ENCODE measurements at places on chromosomes 6 and 20. TPM values are rescaled to one million over a fixed set of nuclear protein-coding genes. Genes with fewer than 3 reads are reported as not detected.

PPP1R3G gene
- 1.6 TPM for total RNA-seq

DNA sequence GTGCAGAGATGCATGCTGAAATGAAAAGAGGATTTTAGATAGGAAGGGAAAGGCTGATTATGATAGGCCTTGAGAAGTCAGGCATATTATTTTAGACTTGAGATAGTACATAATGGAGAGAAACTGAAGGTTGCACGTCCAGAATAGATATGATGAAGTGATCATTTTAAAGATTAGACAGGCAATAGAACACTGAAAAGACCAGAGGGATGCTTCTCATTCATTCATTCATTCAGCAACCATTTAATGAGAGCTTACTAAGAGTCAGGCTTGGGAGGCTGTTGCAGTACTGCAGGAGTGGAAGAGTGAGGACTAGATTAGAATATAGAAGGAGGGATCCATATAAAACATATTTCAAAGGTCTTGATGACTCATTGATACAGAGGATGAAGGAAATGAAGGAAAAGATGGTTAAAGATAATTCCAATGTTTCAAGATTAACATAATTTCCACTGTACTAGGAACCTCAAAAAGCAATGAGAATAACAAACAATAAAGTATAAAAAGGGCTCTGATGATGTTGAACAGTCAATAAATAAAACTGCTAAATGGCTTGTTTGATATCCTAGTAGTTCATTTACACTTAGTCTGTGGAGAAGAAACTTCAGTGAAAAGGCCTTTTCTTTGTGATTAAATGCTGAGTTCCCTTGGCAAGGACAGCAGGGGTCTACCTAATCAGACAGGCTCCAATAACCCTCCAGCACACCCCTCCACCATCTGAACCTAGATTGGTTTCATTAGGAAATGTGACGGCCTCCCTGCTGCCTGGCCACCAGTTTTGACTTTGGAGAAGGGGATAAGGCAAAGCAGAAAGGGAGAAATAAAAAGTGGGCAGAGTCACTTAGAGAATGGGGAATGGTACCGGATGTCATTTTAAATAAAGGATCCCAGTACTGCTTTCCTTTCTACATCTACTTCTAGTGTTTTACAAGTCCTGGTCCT, 5.3 kb upstream of the FBXO9 start:
- no peak for DNase-seq

GRCh38 chr20:52614051-52614863, 357.9 kb upstream of the TSHZ2 start:
- DNase-seq = no peak

GRCh38 chr6:30875244-30876038, 8.9 kb upstream of the DDR1 start:
- no peak for DNase-seq

- DNase-seq = no peak
Observed at GRCh38 chr6:133613211-133613610, 275.7 kb upstream of the TCF21 start.

GRCh38 chr20:32635764-32636163, 38.0 kb downstream of the C20orf203 start:
- DNase-seq = no peak

LY6G5C gene
- total RNA-seq = 1.6 TPM

- DNase-seq = no peak
Observed at GRCh38 chr6:2081155-2082138, 164.0 kb downstream of the GMDS start.

SLC17A9 gene
- total RNA-seq = 17.7 TPM

GRCh38 chr6:159152041-159152440, 17.2 kb upstream of the FNDC1 start:
- no peak for DNase-seq

DNA sequence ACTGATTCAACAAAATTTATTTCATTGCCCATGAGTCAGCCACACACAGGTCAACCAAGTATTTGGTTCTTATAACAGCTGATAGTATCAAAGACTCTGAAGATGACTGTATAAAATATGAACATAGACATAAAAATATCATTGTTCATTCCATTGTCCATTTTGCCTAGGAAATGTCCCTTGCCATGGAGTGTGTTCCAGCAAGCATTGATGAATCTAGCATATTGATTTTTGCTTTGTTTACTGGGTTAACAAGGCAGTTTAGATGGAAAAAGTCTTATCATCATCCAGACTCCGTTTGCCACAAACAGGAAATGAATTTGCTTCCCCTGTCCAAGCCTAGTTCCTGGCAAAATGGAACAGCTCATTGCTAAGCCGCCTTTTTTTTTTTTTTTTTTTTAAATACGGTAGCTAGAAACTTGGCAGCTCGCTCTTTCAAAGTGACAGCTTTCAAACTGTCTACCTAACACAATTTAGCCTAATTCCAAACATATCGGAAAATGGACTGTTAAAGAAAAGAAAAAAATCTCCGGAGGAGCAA, 7.5 kb downstream of the F13A1 start:
- DNase-seq = no peak

PAX1 gene
- not detected for total RNA-seq

DNA sequence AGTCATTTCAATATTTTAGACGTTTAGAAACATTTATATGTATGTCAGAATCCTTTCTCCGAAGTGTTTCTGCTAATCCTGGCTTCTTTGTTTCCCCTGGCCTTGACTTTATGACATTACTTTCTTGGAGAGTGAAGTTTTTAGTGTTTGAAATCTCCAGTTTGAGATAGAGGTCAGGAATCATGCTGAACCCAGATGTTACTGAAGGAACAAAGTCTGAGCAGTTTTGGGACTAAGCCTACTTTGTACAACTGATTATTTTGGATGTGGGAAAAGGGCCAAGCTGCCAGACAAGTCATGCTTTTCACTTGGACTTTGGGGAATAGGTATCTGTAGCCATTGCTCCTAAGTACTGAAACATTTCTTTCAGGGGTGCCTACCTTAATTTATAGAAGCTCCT, 2.3 kb downstream of the RNF144B start:
- DNase-seq = no peak

CYP24A1 gene
- total RNA-seq = not detected

CRISP3 gene
- not detected for total RNA-seq

- no peak for DNase-seq
Observed at GRCh38 chr20:41213150-41213820, 75.9 kb downstream of the PLCG1 start.

RAB32 gene
- 48.9 TPM for total RNA-seq

ZSWIM3 gene
- total RNA-seq = 4.2 TPM

- no peak for DNase-seq
Observed at GRCh38 chr6:5990786-5991185, 15.9 kb downstream of the NRN1 start.

GRCh38 chr20:19009081-19009688, 195.6 kb downstream of the SCP2D1 start:
- DNase-seq = no peak

DNA sequence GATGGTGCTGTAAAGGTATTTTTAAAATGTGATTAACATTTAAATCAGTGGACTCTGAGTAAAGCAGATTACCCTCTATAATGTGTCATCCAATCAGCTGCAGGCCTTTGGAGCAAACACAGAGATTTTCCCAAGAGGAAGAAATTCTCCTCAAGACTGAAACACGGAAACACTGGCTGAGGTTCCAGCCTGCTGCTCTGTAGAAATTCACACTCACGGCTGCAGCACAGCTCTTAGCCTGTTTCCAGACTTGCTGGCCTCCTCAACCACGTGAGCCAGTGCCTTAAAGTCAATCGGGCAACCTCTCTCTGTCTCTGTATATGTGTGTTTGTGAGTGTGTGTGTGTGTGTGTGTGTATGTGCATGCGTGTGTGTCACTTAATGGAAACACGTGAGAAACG, 41.1 kb downstream of the PDE10A start:
- no peak for DNase-seq

DNA sequence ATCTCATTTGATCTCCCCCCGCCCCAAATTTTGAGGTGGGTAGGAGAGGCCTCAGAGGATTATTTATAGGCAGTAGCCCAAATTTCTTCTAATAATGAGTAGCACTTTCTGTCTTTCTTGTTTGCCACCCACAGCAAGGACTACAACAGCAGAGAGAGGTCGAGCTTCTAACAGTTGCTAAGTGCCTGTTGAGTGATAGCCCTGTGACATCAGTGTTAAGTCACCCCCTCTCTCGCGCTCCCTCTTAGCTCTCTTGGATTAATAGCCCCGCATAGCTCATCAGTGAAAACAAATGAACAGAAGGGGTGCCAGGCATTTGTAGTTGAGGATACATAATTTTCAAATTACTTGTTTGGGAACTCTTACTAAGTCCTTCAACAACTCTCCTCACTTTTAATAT, 3.5 kb downstream of the ANKRD60 start:
- DNase-seq = no peak

CSTF1 gene
- 22.9 TPM for total RNA-seq

RAMACL gene
- 1.1 TPM for total RNA-seq

RBM38 gene
- 26.9 TPM for total RNA-seq

- no peak for DNase-seq
Observed at GRCh38 chr6:16286151-16286522, 47.8 kb downstream of the GMPR start.

DNA sequence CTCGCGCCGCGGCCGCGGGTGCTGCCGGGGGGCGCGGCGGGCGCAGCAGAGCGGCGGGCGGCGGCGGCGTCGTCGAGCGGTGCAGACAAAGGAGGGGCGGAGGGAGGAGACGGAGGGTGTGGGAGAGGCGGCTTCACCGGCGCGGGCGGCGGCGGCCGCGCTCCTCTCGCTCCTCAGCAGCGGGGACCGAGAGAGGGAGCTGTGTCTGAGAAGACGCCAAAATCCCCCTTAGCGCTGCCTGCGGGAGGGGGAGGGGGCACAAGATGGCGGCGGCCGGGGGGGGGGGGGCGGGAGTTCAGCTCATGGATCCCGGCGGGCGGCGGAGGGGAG, 296 bp downstream of the ADNP start:
- DNase-seq = no peak

DNA sequence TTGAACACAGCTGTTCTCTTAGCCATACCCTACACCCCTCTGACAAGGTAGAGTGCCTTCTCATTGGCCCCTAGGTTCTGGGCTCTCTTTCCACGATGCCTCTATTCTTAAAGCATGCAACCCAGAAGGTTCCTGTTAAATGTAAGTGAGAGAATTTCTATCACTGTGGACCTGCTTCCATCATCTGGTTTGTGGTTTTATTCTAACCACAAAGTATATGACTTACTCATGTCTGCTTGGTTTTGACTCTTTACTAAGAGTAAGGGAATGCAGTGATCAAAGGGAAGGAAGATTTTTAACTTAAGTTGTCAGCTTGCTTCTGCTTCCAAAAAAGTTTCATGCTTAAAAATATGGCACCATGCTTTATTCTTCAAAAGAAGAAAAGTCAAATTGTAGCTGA, 80.2 kb downstream of the ANKEF1 start:
- no peak for DNase-seq

DNA sequence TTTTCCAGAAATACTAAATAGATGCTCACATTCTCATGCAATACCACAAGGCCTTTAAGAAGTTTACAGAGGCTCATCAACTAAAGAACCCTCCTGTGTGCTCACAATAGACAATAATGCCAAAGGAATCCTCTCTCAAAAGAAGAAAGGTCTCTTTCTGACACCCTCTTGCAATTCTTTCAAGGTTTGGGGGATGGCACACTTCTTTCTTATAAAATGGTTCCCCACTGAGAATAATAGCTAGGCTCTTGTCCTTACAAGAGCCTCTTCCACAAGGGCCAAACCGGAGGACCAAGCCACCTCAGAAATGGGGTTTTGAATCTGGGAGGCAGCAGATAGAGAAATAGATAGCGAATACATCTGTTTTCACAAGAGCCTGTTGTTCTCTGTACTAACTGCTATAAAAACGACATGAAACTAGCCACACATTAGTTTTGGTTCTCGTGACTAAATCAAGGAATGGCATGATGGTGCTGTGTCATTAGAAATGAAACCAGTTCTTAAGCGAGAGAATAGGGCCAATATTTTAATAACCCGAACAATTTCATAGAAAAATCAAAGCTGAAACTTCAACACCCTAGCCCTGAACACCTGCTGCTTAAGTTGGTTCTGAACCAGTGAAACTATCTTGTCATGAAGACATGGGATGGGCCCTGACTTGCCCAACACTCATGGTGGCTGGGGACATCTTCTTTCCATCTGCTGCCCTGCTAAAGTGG, 81.1 kb downstream of the PRDM1 start:
- DNase-seq = no peak

TMEM217 gene
- total RNA-seq = 1.4 TPM

GRCh38 chr6:80544555-80544954, 438.1 kb downstream of the BCKDHB start:
- no peak for DNase-seq

UST gene
- total RNA-seq = 2.2 TPM

GRCh38 chr6:15313367-15313766, 67.5 kb downstream of the JARID2 start:
- DNase-seq = no peak

- DNase-seq = no peak
Observed at GRCh38 chr6:61869632-61870400, 416.2 kb downstream of the KHDRBS2 start.

IMPG1 gene
- total RNA-seq = not detected

PRELID3B gene
- 137 TPM for total RNA-seq

GJA10 gene
- not detected for total RNA-seq

GRCh38 chr6:101608703-101609102, 215.2 kb downstream of the GRIK2 start:
- no peak for DNase-seq

APCDD1L gene
- 0.50 TPM for total RNA-seq

DNA sequence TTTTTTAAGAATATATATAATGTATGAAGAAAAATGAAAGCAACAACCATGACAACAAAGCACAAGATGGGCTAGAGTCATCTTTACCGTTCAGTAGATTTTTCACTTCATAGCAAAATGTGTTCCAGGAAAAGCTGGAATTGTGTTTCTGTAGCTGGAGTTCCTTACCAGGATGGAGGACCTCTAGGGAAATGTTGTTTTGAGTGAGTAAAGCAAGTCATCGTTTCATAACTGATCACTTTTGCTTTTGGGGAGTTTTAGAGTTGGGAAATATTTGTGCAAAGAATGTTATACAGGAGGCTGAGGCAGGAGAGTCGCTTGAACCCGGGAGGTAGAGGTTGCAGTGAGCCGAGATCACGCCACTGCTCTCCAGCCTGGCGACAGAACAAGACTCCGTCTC, 151.6 kb downstream of the SASH1 start:
- DNase-seq = no peak

DNA sequence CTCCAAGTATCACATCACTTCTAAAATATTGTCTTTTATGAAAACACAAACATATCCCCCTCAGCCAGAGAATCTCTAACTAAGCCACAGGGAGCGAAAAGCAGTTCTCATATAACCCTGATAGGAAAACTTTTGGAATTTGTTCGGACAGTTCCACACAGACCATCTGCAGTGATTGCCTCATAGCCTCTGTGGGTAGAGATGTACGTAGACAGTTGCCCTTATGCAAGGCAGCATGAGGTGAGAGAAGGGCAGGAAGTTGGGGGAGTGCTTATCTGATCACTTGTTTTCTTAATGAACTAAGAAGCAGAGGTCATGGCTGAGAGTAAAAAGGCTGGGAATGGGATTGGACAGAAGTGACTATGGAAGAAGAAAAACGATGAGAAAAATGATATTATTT, 39.6 kb downstream of the SLC23A2 start:
- no peak for DNase-seq

BMP6 gene
- total RNA-seq = 1.0 TPM

HDGFL1 gene
- not detected for total RNA-seq

Data from left colon (tissue), 2 donors.